ENCODE measurements at places on chromosomes 7 and 10.

GRCh38 chr7:136018104-136018503 lies 40.9 kb upstream of the MTPN start:
- no peak for DNase-seq

DNA sequence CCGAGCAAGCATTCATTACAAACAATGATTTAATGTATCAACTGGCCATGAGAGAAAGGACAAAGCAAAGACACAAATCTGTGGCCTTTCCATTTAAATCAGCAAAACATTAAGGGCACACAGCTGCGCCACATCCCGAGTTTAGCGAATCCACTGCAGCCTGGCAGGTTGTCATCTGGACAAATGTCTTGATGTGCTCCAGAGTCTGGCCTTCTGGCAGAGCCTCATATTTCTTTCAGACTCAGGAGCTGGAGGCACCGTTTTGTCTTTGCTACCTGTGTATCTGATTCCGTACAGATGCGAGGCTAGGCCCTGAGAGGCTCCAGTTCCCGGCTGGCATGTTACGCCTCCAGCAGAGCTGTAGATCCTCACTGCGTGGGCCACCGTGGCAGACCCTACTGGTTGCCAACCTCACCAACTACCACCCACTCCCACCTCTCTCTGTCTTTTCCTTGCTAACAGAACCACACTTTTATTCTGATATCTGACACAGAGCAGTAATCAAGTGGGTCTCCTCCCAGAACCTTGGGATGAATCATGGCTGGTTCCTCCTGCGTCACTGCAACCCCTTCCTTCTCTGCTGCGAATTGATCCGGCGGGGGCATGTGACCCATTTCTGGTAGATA lies 40.9 kb upstream of the EFCAB10 start:
- no peak for DNase-seq

DNA sequence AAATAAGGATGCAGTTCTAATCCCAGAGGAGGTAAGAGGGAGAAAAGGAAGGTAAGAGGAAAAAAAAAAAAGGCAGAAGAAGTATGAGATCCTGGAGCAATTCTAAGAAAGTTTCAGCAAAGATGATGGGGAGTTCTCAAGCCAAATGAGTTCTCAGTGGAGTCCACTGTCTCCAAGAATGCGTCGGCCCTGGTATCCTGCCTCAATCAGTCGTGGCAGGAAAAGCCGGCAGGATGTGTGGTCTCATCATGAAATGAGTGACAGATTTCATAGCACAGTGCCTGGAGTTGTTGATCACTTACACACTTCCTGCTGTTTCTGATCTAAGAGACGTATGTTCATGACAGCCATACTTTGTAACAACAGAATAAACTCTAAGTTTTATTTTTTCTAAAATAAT lies 554.9 kb downstream of the NXPH1 start:
- no peak for DNase-seq

- peak; percentile 74 for DNase-seq
Measured at GRCh38 chr7:101173752-101174244, 6.3 kb downstream of the NAT16 start.

DNA sequence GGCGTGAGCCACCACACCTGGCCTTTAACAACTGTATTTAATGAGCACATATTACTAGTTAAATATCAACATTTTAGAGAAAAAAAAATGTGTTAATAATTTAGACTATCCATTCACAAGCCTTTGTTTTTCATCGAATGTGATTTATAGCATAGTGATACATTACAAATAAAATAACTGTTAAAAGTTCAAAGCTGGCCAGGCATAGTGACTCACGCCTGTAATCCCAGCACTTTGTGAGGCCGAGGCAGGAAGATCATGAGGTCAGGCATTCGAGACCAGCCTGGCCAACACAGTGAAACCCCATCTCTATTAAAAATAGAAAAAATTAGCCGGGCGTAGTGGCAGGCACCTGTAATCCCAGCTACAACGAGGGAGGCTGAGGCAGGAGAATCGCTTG lies 72.7 kb downstream of the HACD1 start:
- DNase-seq, result no peak

- DNase-seq, result no peak
Measured at GRCh38 chr7:31982962-31983361, 87.2 kb downstream of the PDE1C start.

DNA sequence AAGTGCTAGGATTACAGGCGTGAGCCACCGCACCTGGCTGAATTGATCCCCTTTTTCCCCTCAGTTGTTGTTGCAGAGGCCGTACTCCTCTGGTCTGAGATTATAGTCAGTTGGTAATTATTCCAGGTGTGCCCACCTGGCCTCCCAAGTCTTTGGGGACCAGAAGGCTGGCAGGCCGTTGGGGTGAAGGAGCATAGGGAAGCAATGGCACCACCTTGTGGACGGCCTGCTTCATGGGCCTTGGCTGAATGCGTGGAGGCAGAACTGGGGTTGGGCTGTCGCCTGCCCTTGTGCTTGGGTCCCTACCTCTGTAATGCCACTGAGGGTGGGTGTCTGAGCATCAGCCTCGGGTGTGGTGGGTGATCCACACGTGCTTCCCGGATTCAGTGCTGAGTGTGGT lies 125.7 kb downstream of the RGS10 start:
- DNase-seq, result peak; percentile 71

GRCh38 chr7:33604056-33604455 lies 301.3 kb upstream of the BMPER start:
- DNase-seq, result no peak

- DNase-seq, result peak; percentile 84
Measured at GRCh38 chr10:103745341-103746247, 109.8 kb downstream of the SH3PXD2A start.

DNA sequence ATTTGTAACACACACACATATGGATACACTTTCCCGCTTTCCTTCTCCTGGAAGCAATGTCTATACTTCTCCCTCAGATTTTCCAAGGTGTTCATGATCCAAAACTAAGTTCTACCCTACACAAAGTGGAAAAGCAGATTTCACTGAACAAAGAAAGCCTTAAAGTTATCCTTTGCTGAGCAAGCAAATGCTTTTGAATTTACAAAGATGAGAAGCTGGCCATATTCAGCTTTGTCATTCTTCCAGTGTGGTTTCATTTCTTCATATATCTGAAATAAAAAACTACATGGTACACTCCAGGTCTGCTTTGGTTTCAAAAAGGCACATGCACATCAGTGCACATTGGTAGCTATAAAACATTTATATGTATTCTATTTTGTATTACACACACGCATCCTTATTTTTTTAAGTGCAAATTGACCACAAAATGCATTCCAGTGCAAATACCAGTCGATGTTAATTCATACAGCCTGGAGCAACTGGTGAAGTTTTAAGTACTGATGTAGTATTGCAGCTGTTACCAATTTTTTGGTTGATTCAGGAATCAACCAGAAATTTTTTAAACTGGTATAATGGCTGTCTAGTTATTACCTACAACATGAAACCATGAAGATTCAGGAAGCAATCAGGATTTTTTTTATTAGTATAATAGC lies 65.5 kb upstream of the SRPK2 start:
- DNase-seq, result no peak

DNA sequence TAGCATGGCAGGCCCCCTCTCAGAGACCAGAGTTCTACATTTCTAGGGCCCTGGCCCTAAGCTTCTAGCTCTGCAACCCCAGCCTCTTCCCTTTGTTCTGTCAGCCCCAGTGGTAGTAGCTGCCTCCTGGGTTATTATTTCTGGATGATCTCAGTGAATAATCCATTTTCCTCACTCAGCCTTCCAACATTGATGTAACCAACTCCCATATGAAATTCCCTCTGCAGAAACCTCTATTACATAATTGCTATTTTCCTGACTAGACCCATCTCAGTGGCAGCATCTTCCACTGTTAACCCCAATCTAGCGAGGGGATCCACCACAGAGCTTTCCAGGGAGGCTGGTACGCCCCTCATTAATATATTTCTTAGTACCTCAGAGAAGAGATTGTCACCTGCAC lies 49.8 kb downstream of the FHIP2A start:
- DNase-seq, result no peak

DNA sequence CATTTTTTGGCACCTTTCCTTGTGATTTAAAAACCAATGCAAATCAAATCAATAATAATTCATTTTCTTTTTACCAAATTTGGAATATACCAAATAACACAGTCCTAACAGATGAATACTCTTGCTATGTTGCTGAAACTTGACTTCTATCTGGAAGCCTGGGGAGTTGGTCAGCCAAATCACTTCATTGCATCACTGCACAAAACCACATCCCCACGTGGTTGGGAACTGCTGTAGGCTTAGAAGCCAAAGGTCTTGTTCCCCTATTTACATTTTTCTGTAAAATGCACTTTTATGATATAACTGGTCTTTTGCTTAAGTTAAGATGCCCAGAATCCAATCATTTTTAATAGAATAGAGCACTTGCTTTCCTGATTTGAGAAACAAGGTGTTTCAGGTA lies 15.2 kb downstream of the GPR85 start:
- peak; percentile 94 for DNase-seq

DNA sequence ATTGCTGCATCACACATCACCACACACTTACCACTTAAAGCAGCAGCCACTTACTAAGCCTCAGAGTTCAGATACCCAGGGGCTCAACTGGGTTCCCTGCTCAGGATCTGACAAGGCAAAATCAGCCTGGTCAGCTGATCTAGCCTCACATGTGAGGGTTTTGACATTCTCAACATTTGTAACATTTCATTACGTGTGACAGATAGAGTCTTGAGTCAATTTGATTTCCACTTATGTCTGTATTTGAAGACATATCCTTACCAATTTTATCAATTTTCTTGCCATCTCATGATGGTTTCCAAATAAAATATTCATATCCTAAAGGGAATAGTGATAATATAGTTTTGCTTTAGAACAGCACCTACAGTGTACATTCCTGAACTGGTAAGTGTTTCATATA lies 494.7 kb upstream of the PFKP start:
- no peak for DNase-seq

DNA sequence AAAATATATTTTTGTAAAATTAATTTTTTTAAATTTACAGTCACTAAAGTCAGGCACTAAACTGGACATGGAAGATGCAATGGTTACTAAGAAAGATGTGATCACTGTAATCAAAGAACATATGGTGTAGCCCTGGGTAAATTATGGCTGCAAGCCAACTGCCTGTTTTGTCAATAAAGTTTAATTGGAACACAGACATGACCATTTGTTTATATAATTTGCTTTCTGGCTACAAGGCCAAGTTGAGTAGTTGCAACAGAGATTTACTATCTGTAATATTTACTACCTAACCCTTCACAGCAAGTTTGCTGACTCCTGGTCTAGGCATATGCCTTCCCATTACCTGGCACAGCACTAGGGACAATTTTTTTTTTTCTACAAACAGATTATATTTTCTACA lies 448.9 kb downstream of the ADRA2A start:
- DNase-seq, result no peak

DNA sequence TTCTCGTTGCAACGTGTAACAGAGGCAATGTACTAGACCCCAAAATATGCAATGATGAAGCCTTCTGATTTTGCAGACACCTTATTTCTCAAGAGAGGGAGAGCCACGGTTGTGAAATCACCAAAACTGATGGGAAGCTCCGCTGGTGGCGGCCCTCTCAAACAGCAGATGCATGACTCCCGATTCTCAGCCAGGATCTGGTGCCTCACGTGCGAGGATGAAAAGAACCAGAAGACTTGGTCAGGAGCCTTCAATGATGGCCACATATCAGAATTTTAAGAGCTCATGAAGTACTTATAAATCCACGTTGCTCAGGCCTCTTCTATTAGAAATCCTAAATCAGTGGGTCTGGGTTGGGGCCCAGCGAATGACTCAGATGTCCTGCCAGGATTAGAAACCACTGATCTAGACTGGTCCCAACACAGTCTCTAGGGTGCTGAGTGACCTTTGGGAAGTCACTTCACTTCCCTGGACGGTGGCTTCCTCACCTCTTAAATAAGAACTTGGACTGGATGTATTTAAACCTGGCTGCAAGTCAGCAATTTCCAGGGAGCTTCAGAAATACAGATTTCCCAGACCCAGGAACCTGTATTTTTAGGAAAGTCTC lies 41.9 kb upstream of the FAM180A start:
- DNase-seq, result no peak

DNA sequence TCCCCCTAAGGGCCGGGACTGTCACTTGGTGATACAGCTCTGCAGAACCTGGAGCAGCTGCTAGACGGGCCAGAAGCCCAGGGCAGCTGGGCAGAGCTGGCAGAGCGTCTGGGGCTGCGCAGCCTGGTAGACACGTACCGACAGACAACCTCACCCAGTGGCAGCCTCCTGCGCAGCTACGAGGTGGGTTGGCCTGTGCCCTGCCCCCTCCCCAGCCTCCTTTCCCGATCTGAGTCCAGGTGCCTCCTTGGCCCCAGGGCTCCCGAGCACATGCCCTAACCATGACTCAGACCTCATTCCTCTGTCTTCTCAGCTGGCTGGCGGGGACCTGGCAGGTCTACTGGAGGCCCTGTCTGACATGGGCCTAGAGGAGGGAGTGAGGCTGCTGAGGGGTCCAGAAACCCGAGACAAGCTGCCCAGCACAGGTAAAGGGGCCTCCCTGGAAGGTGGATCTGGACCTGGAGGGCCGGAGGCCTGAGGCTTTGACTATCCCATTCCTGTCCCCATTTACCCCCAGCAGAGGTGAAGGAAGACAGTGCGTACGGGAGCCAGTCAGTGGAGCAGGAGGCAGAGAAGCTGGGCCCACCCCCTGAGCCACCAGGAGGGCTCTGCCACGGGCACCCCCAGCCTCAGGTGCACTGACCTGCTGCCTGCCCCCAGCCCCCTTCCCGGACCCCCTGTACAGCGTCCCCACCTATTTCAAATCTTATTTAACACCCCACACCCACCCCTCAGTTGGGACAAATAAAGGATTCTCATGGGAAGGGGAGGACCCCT lies 6.4 kb downstream of the NFKB2 start:
- no peak for DNase-seq

GRCh38 chr10:67630904-67631303 lies 65.1 kb downstream of the CTNNA3 start:
- DNase-seq, result no peak

- no peak for DNase-seq
Measured at GRCh38 chr7:234051-234707, 41.8 kb downstream of the FAM20C start.

DNA sequence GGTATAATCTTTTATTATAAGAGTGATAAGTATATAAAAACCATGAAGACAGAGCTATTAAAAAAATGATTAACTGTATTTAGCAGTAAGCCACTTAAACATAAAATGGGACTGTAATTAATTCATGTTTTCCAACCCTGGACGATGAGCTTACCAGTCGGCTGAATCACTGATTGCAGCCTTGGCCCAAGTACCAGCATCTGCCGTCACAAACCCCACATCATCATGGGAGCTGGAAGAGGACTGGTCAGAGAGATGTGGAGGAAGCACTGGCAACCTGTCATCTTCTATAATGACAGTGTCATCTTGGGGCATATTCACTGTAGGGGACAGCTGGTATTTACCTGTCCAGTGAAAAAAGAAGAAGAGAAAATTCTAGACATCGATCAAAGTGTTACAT lies 473.6 kb downstream of the PARD3 start:
- no peak for DNase-seq

DNA sequence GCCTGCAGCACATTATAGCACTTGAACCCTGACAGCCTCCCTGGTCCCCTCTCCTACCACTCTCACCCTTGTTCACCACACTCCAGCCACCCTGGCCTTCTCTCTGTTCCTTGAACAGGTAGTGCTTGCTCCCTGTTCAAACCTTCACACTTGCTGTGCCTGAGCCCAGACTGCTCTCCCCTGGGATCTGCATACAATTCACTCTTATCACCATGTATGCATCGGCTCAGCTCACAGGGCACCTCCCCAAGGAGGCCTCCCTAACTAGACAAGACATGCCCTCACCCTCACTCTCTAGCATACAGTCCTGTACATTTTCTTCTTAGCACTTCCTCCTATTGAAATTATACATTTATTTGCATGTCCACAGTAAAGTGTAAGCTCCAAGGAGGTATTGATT lies 59.3 kb downstream of the FAM13C start:
- no peak for DNase-seq

Data from NB4 (cell line).